ENCODE measurements at places on chromosomes 11 and 22. TPM values are rescaled to one million over a fixed set of nuclear protein-coding genes. Genes with fewer than 3 reads are reported as not detected.

Gene OR5B21
- not detected for total RNA-seq

Gene PATE2
- not detected for total RNA-seq

DNA sequence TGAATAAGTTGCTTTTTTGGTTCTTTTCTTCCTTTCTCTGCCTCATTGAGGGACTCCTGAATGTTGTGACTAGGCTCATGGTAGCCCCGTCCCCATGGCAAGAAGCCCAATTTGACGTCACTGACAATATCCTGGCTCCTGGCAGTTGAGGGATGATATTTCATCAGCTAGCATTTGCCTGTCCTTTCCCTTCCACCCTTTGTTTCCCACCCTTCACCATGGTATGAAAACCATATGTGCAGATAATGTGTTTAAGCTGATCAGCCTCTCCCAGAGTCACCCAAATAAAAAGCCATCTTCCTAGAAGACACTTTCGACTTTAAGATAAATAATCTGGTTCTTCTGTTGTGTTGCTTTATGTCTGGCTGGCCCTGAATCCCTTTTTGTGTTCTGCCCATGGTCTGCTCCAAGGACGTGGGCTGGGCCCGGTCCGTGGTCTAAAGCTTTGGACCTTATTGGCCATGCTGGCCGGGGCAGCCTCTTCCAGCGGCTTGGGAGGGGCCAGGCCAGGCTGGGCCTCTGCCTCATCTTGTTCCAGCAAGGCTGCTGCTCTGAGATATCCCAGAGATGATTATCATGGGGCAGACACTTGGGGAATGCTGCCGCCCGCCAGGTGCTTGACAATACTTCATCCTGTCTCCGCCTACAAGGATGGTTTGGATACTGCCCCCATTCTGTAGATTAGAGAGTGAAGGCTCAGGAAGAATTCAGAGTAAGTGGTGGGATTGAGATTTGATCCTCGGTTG, 5.1 kb downstream of the TSPAN18 start:
- DNase-seq, result no peak

DNA sequence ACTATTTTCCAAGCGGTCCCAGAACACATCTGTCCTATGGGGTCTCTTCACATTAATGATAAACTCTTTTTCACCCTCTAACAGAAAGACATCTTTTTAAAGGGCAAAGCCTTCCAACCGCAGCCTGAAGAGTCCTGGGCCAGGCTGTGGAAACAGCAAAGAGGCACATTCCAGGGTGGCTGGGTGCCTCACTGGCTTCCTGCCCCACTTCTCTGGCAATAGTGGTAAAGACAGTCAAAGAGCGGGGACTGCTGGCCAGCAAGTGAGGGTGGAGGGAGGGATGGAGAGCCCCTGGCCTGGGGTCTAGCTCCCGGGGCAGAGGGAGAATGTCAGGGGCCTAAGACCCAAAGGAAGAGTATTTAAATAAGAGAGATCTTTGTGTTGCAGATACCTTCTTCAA, 10.2 kb upstream of the CHST1 start:
- DNase-seq, result no peak

Data from cardiac septum (tissue), 1 donor.